ENCODE measurements at places on chromosomes 3 and 15.

DNA sequence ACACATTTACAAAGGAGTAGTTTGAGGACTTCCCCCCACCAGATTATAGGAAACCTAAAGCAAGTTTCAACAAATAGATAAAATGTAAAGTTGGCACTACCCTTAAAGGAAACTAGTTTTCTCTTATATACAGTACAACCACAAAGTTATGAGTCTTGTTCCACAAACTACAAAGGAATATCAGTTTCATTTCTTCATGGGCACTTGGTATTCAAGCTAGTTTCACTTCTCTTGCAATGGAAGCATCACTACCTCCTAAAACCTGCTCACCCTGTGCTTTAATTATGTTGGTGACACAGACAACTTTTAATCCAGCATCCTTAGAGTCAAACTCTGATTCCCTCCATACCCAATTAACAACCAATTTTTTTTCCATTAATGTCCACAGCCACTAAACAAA, 707.0 kb downstream of the ROBO2 start:
- DNase-seq: no peak

- DNase-seq: no peak
Measured at GRCh38 chr3:81938681-81939080, 177.2 kb upstream of the GBE1 start.

GRCh38 chr3:72660270-72661114, 187.8 kb downstream of the SHQ1 start:
- no peak for DNase-seq

DNA sequence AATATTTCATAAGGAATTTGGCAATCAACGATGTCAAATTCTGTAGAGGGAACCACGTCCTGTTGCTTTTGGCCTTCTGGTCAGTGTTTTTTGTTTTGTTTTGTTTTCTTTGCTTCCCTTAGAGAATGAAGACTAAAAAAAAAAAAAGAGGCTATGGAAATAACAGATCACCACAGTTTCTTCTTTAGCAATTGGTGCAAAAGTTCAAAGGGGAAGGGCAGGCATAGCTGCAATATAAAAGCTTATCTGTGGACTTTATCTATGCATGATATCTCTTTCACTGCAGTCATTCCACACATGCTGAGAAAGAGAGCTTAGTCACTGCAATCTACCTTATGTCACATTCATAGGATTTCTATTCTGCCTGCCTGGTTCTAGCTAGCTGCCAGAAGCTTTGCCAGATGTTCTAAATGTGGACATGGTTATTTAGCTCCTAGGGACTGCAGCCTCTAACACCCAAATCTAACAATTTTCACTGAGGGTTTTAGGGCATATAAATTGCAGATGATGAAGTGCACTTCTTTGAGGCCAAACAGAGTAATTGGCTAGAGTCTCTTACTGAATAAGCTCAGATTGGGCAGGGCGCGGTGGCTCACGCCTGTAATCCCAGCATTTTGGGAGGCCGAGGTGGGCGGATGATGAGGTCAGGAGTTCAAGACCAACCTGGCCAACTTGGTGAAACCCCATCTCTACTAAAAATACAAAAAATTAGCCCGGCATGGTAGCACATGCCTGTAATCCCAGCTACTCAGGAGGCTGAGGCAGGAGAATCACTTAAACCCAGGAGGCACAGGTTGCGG, 637.2 kb downstream of the NTRK3 start:
- peak; percentile 21 for DNase-seq

- peak; percentile 35 for DNase-seq
Measured at GRCh38 chr3:158845765-158846350, 44.0 kb downstream of the MFSD1 start.

- no peak for DNase-seq
Measured at GRCh38 chr3:128942161-128942952, 51.5 kb downstream of the CFAP92 start.

GRCh38 chr3:14241716-14242115, 63.1 kb downstream of the LSM3 start:
- DNase-seq: no peak

DNA sequence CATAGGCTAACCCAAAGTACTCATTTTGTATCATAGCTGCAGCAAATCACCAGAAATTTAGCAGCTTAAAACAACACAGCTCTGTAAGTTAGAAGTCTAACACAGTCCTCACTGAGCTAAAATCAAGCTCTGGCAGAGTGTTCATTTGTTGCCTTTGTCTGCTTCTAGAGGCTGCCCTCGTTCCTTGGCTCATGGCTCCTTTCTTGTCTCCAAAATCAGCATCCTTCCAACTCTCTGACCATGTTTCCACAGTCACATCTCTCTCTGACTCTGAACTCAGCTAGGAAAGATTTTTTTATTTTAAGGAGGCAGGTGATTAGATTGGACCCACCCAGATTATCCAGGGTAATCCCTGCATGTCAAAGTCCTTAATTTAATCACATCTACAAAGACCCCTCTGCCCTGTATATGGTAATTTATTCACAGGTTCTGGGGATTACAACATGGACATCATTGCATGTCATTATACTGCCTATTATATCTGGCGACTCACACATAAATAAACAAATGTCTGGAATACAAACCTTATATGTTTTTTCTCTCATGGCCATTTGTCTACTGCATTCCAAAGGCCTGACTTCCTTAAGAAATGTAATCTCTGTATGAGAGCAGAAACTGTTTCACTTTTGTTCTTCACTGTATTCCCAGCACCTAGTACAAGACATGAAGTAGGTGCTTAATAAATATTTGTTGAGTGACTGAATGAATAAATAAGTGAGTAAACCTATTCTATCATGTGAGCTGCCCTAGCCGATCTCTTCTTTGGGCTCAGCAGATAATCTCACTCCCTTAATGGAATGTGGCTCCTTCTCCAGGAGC, 15.1 kb upstream of the UACA start:
- no peak for DNase-seq

DNA sequence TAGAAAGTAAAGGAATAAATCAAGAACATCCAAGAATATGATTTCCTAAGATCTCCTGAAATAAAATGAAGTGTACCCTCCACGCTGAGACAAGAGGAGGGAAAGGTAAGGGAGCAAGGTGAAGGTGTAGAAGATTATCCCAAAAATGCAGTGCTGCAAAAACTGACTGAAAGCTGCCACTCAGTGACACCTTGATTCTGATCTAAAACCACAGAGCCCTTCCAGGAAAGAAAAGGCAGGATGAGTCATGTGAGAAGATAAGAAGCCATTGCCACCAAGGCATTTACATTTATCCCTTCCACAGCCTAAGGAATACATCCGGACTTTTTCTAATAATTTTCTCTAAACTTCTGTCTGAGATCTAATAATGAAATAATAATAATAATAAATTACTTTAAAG, 49.9 kb downstream of the IGSF11 start:
- DNase-seq: no peak

GRCh38 chr3:122112754-122113153, 57.6 kb downstream of the CD86 start:
- no peak for DNase-seq

DNA sequence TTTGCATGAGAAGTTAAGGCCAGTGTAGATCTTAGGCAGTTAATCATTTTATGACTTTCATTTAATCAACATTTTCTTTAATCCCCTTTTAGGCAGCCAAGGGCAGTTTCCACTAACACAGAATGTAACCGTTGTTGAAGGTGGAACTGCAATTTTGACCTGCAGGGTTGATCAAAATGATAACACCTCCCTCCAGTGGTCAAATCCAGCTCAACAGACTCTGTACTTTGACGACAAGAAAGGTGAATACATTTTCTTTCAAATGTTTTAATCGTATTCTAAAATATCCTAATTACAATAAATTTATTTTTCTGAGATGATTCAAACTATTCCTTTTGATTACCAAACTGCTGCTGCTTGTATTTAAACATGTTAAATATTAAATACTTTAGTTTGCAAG, 843.2 kb downstream of the CADM2 start:
- DNase-seq: no peak

- DNase-seq: no peak
Measured at GRCh38 chr3:54065140-54065539, 57.2 kb upstream of the CACNA2D3 start.

- DNase-seq: no peak
Measured at GRCh38 chr15:66642514-66642913, 59.5 kb upstream of the SMAD6 start.
